ENCODE measurements at places on chromosomes 7 and 10.
A peak's percentile ranks its signal among the peaks of the same experiment; 100 is the strongest.

GRCh38 chr10:117830787-117831212 lies 215.9 kb downstream of the RAB11FIP2 start:
- DNase-seq, result no peak

- DNase-seq, result no peak
Observed at GRCh38 chr10:14035506-14035905, 295.2 kb downstream of the FRMD4A start.

- no peak for DNase-seq
Observed at GRCh38 chr10:35274498-35275060, 61.7 kb upstream of the CCNY start.

DNA sequence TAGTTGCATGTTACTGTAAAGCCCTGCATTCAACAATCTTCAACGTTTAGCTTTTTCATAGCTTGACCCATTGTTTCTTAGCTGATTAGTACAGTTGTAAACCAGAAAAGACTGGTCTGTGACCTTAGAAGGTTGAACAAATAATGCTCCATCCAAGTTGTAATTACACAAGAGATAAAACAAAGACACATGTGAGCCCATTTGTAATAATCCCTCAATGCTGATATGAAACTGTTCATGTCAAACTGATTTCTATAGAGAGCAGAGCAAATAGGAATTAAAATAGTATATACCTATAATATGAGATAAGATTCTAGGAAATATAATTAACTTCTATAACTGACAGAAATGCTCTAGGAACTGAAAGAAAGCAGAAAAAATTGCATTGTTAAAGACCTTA lies 94.7 kb upstream of the SLC25A13 start:
- no peak for DNase-seq

DNA sequence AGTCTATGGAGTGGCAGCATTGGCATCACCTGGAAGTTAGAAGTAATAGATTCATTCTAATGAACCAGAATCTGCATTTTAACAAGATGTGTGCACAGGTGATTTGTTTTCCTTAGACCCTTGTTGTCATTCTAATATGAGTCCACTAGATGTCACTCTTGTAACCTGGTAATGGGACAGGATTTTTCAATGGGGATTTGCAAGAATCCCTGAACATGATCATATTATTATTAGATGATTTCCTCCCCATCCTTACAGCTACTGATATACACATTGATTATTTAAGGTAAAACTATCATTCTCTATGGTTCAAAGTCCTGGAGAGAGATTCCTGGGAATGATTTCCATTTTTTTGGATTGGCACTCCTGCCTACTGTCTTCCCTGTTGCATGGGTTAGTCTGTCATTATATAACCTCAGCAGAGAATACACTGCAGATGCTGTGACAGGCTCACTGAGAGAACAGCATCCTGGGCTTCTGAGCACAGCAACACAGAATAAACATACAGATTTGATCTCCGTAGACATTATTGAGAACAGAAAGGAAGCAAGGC lies 194.9 kb downstream of the SUGCT start:
- peak; percentile 20 for DNase-seq

- no peak for DNase-seq
Observed at GRCh38 chr7:102066476-102066875, 220.2 kb upstream of the SH2B2 start.

GRCh38 chr7:28362812-28363211 lies 49.5 kb upstream of the CREB5 start:
- DNase-seq, result no peak

DNA sequence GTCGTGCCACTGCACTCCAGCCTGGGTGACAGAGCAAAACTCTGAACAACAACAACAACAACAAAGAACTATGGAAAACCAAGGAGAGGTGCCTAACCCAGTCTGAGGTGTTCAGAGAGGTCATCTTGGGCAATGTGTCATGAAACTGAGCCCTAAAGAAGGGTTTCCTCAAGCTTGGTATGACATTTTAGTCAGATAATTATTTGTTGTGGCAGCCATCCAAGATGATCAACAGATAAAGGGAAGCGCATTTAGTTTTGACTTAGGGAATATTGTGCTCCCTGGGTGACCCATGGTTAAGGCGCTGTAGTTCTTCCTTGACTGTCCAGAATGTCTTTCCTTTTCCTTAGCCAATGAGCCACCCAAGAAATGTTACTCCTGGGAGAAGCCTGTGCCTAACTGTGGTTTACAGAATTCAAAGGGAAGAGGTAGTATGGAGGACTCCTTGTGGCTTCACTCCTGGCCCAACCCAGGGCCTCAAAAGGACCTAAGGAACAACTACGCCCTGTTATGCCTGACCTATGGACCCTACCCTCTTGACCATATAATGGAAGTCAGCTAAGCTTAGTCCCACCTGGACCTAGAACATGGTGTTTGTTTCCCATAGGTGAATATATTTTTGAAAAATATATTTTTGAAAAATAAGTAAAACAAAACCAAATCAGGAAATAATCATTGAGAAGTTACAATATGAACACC lies 42.4 kb downstream of the TPST1 start:
- DNase-seq, result no peak

GRCh38 chr7:36663481-36663880 lies 60.8 kb downstream of the AOAH start:
- no peak for DNase-seq

GRCh38 chr7:994592-995308 lies 11.8 kb downstream of the CYP2W1 start:
- no peak for DNase-seq
